ENCODE measurements at places on chromosomes 16 and 17. TPM values are rescaled to one million over a fixed set of nuclear protein-coding genes. Genes with fewer than 3 reads are reported as not detected.

- DNase-seq: no peak
Observed at GRCh38 chr17:46732160-46732559, 86.3 kb downstream of the WNT3 start.

ZNHIT3 gene
- total RNA-seq: 46.3 TPM

EPX gene
- not detected for total RNA-seq

CCL4L2 gene
- total RNA-seq: not detected

VMO1 gene
- total RNA-seq: 4.1 TPM

DNA sequence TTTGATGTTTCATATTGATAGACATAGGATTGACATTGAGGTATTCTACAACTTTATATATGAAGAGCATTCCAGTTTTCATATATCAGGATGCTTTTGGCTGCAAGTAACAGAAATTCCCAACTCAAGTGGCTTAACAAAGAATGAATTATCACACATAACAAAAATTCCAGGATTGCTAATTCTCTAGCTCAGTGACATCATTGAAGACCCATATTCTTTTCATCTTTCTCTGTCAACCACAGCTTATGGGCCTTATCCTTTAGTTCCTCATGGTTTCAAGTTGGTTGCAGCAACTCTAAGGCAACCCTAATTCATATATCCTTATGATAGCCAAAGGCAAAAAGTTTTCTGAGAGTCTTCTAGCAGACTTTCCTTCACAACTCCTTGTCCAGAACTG is 91.5 kb upstream of the HAS3 start:
- DNase-seq: no peak

GRCh38 chr17:28580959-28581358 is 4.3 kb upstream of the ALDOC start:
- no peak for DNase-seq

- no peak for DNase-seq
Observed at GRCh38 chr17:17569691-17570090, 21.8 kb downstream of the PEMT start.

MYH13 gene
- total RNA-seq: not detected

- no peak for DNase-seq
Observed at GRCh38 chr16:24336491-24336890, 80.4 kb downstream of the CACNG3 start.

- no peak for DNase-seq
Observed at GRCh38 chr17:80116276-80116920, 15.0 kb downstream of the GAA start.

CTRB2 gene
- not detected for total RNA-seq

- DNase-seq: no peak
Observed at GRCh38 chr16:9309844-9310243, 218.4 kb downstream of the HAPSTR1 start.

PDF gene
- 11.5 TPM for total RNA-seq

DNA sequence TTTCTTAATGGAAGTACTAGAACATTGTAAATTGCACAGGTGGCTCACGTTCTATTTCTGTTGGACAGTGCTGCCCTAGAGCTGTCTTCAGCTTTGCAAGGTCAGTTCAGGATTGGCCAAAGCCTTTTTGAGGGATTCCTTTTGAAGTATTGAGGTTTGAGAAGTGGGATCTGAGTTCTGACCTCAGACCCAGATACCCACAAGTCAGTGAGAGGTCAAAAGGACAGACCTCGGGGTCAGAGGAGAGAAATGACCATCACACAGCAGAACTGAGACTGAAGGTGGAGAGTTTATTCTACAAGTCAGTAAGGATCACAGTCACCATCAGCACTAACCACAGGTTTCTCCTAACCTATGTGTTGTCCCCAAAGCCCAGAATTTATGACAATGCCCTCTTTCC is 1.7 kb downstream of the ACSM5 start:
- DNase-seq: no peak

GRCh38 chr17:17440010-17440843 is 36.6 kb upstream of the MED9 start:
- no peak for DNase-seq

- peak; percentile 96 for DNase-seq
Observed at GRCh38 chr17:83109793-83110645, 30.6 kb downstream of the METRNL start.

DNA sequence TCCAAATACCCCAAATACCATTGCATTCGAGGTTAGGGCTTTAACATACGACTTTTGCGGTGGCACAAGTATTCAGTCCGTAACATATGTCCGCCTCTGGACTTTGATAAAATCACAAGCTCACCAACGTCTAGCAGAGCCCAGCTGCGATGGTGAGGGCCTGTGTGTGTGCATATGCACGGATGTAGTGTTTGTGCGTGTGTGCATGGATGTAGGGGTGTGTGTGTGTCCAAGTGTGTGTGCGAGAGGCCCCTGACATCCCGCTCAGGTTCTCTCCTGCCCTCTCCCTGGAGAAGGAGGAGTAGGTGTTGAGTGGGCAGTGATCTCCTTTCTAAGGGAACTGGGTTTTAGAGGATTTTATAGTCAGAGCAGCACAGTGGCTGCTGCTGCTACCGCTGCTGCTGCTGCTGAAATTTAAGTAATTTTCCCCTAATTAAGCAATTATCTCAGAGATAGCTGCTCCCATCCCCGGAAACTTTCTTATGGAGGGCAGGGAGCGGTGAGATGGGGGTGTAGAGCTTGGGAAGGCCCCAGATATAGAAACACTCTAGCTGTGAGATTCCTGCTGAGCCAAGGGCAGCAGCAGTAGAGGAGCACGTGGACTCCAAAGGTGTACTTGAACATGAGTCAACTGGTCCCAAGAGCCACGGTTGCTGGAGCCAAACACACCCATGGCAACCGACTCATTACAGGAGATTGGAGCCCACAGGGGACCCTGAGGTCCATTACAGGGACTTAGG is 121.7 kb upstream of the SDK2 start:
- DNase-seq: no peak

DNA sequence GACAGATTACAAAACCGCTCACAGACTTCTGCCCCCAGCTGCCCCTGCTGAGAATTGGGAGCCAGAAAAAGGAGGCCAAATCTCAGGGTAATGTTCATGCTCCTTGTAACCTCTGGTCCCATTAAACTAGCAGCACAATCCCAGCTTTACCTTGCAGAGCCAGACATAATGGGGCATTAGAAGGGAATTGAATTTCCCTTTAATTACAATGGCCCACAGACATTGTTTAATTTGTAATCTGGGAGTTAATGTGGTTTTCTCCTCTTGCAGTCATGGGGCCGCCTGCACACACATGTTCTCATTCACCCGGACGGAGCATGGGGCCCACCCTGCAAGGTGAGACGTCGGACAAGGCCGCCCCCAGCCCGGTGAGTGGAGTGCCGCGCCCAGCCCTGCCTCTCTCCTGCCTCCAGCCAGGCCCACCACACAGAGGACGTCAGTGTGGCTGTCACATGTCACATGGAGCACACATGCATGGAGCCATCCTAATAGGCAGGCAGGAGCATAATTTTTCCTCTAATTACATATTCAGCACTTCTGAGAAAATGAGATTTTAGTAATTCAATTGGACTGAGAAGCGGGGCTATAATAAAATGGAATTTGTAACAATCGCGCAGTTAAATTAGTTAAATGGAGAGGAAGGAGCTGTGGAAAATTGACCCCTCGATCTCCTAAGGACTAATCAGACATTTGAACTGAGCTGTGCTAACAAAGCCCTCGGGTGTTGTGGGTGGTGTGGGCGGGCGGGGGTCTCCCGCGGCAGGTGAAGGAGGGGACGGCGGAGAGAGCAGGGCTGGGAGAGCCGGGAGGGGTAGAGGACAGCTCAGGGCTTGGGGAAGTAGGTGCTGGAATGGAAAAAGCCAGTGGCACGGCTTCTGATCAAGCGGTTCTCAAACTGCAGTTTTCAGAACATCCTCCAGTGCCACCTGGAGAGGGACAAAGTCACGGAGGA is 87.7 kb downstream of the ENGASE start:
- DNase-seq: no peak

GRCh38 chr17:77792626-77793025 is 165.9 kb upstream of the TNRC6C start:
- no peak for DNase-seq

CA4 gene
- total RNA-seq: 2.1 TPM

DNA sequence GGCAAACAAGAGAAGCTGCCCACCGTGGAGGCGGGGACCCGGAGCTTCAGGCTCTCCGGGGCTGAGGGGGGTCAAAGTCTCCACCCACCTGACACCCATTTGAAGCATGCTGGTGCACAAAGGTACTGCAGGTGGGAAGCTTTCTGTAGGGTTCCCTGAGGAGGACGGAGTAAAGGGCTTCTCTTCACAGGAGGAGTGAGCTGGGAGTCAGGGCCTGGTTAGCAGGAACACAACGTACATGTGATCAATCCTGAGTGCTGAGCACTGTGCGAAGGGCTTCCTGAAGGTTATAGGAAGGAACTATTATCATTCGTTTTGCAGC is 252.9 kb upstream of the RPL38 start:
- DNase-seq: no peak

DNA sequence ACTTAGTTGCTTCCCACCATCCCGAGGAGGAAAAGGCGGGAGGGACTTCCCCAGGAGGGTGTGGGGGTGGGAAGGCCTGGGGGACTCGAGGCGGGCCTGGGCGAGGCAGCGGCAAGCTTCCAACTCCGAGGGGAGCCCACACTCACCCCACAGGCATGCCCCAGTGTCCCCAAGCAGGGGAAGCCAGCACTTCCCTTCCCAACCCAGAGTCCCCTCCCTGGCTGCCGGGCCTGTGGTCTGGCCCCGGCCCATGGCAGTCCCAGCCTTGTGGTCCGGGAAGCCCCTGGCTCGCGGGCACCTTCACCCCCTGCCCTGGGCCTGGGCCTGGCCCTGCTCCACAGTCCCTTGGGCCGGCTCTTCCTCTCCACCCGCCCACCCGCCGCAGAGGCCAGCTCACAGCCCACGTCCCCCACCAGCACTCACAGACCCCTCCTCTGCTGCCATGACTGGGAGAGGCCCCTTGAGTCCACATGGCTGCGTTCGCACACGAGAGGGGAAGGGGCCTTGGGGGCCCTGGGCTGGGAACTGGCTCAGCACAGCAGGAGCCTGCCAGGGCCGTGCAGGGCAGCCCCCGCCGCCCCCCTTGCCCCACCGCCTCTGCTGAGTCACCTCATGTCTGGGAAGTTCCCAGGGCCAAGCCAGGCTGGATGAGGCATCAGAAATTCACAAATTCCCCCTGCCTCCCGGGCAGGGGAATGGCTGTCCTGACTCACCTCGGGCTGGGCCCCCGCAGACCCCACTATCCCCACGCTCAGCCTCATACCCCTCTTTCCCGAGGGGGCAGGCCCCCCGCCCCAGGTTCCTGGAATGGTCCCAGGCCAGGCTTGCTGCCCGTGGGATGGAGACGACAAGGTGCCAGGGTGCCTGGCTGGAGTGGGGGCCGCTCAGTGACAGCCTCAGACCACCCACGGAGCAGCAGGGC is 27.8 kb downstream of the BAHCC1 start:
- DNase-seq: peak; percentile 92

DNA sequence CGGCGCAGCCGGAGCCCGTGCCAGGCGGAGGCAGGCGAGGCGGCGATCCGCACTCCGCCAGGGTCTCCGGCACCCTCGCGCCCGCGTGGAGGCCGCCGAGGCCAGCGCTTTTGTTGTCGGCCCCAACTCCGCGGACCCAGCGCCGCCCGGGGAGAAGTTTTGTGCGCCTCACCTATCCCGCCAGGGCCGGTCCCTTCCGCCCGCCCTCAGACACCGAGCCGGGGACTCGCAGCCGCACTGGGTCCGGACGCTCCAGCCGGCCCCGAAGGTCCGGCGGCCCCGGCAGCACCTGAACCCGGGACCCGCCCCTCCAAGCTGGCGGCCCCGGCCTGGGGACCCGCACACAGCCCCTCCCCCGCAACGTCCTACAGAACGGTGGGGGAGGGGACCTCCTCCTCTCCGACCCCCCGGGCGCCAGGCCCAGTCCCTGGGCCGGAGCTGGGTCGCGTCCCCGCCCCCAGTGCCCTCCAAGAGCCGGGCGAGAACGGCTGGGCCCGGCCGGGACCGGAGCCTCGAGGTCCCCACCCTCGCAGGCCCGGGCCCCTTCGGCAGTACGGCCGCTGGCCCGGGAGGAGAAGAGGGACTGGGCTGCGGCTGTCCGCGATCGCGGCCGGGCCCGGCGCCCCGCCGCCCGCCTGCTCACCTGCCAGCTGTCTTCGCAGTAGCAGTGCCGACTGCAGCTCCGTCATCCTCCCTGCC is 698 bp downstream of the UBE2G1 start:
- peak; percentile 75 for DNase-seq

All from sigmoid colon (tissue), 7 donors.